ENCODE measurements at places on chromosomes 2 and 18.

- no peak for DNase-seq
These were observed 10.4 kb upstream of the ZDBF2 start for GRCh38 chr2:206263959-206264603.

GRCh38 chr2:224055101-224055500 is 16.0 kb upstream of the SERPINE2 start:
- no peak for DNase-seq

- no peak for DNase-seq
These were observed 266.4 kb downstream of the NAPG start for GRCh38 chr18:10792181-10792580.

DNA sequence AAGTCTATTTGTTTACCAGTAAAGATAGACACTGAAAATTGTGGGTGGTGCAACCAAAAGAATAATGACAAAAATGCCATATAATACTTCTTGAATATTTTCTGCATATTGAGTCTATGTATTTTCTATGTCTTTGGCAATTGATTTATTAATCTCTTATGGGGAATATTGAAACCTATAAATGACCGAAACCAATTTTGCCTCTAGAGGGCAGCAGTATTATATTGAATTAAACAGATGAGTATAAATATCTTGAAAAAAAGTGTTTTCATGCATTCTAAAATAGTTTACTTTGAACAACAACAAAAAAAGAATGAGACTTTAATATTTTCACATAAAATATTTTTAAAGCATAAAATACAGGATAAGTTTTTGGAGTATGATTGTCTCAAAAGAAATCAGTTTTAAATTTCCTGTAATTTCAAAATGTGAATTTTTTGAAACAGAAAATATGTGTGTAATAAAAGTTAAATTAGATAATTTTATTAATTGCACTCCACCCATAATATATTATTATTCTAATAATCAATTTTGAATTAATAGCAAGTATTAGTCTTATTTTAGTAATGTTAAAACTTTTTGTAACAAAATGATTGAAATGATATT is 49.9 kb upstream of the CALCRL start:
- DNase-seq, result no peak

GRCh38 chr2:63696496-63696895 is 107.7 kb downstream of the MDH1 start:
- no peak for DNase-seq

- DNase-seq, result no peak
These were observed 50.8 kb upstream of the FANCL start for GRCh38 chr2:58291726-58292438.

DNA sequence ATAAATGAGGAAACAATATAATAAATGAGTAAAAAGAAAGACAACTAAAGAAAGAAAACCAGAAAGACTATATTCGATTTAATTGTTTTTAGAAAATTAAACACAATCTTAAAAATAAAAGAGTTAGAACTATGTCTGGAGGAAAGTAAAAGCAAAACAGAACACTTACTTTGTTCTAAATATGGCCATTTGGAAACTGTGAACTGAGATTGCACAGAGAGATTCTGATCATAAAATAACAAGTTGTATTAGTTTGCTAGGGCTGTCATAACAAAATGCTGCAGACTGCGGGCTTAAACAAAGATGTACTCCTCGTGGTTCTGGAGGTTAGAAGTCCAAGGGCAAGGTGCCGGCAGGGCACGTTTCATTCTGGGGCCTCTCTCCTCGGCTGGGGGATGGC is 128.1 kb upstream of the AQP4 start:
- DNase-seq, result no peak

DNA sequence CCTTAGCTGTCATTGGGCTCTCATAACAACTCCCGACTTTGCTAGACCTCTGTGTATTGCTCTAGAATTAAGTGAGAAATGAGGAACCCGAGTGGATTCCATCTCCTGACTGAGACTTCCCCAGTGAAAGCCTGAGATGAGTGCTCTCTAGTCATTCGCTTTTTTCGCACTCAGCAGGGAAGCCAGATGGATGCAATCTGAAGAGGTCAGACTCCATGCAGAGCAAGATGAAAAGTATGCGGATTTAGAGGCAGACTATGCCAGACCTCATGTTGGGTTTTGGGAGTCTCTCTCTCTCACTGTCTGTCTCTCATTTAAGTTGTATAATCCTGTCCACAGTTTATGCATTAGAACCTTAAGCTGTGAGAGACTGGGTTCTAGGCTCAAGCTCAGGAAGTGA is 88.6 kb downstream of the SLC5A7 start:
- DNase-seq, result no peak

DNA sequence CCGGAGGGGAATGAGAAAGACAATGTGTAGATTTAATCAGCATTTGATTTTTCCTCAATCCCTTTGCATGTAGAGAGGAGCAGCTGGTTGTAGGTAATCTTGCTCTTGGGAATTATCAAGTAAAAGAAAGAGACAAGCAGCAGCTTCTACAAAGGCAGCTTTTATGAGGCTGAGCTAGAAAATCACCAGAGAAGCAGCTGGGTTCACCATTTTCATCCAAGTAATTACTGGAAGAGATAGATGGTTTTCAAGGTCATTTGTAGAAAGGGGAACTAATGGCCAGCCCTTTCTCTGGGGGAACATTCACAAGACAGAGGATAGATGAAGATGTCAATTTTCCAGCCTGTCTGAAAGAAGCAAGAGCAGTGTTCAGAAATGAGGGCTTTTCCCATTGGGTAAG is 113.0 kb downstream of the RND3 start:
- DNase-seq, result no peak

GRCh38 chr2:127950264-127950663 is 64.5 kb upstream of the AMMECR1L start:
- DNase-seq, result no peak

DNA sequence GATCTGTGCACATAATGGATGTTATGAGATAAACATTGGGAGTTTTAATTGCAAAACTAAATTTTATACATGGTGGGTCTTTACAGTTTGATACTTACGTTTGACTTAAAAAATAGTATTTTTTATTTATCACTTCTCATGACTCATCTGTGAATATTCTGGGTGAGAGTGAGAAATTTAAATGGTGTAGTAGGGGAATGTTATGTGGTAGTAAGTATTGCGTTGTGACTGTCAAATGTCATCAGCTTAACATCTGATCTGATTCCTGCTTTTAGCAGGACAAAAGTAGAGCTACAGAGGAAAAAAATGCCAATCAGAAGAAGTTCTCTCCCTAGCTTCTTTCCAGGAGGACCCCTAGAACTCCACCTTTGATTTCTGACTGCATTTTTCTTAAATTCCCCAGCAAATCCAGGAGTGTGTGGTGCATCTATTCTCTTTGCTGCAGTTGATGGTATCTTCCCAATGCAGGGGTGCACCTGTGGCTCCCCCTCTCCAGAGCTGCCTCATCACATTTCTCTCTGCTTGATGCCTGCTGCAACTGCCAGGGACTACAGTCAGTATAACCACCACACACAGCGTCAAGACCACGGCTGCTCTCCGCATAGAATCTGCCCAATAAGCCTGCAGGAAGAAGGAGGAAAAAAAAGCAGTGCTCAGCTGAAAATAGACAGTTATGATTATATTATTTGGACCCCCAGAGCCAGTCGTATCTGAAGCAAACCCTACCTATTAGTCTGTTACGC is 151.3 kb upstream of the THUMPD2 start:
- no peak for DNase-seq

GRCh38 chr2:239296020-239296932 is 104.5 kb downstream of the HDAC4 start:
- DNase-seq, result no peak

GRCh38 chr2:195652911-195653310 is 4.1 kb upstream of the SLC39A10 start:
- no peak for DNase-seq

DNA sequence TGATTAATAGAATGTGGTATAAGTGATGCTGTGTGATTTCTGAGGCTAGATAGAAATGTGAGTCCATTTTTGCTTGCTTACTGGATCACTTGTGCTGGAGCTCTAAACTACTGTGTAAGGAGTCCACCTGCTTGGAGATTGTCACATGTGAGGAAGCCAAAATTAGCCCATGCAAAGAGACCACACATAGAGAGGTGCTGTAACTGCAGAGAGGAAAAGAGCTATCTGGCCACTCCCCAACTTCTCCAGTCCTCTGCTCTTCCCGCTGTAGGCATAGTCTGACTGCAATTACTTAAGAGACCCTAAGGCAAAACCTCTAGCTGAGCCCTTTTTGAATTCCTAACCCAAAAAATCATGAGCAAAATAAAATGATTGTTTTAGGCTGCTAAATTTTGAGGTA is 120.6 kb upstream of the FBXO11 start:
- no peak for DNase-seq

DNA sequence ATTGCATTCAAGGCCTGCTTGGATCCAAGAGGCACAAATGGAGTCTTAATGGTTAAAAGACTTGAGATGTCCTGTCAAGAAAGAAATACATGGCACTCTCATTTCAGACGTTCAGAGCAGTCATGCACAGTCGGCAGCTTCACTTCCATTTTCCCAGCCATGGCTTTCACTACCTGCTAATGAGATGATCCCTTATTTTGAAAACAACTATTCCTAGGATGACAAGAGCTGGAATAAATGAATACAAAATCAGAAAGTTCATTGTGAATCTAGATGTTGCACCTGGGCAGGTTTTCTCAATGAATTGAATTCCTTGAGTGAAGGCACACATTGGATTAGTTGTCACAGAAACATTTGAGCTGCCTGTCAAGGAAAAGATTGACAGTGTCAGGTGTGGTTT is 25.7 kb downstream of the ABCG5 start:
- no peak for DNase-seq

DNA sequence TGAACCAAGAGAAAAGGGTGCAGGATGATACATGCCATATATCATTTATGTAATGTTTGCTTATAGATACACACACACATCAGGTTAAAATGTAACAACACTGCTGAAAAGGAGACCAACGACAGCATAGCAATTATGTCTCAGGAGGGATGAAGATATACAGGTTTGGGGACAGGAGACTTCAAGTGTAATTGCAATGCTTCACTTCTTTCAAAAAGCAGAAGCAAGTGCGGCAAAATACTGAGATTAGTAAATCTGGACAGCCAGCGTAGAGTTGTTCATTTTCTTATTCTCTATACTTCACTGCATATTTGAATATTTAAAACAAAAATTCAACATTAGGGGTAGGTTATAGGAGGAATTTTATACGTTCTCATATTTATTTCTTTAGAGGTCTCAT is 87.2 kb downstream of the L3MBTL4 start:
- DNase-seq, result no peak

DNA sequence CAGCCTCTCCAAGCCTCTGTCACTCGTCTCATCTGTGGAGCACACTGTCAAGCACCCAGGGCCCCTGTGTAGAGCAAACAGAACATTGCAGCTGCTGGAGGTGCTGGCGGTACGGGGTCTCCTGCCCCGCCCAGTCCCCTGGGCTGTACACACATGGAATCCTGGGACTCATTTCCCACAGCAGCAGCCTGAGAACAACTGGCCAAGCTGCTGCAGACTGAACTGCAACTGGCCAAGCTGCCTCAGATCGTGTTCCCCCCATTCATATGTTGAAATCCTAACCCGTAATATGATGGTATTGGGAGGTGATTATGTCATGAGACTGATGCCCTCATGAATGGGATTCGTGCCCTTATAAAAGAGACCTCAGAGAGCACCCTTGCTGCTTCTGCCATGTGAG is 130.5 kb downstream of the NCK2 start:
- no peak for DNase-seq

DNA sequence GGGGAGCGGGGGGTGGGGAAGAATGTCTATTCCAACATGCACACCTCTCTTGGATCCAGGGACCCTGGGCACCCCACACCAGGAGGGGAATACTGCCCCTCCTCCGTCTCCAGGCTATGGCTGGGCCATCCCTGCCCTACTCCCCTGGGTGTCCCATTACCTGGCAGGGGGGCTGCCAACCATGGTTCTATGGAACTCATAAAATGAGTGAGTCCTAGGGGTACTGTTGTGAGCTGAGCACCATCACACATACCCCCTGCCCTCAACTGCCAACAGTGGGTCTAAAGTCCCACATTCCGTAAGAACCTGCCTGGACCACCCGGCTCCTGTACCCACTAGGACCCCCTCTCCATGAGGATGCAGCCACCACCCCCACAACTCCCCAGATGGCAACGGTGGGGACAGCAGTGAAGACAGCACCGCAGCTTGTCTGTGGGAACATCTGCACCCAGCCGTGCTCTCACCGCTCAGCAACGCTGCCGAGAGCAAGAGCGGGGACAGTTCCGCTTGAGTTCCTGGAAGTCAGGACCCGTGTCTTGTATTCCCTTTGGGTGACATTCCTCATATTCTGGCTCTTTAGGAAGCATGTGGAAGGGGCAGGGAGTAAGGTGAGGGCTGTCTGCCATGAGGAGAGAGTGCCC is 41.5 kb downstream of the BIN1 start:
- no peak for DNase-seq

- no peak for DNase-seq
These were observed 52.5 kb downstream of the LRPPRC start for GRCh38 chr2:43943323-43943722.

- DNase-seq, result no peak
These were observed 82.3 kb upstream of the SPTBN1 start for GRCh38 chr2:54373855-54374254.

DNA sequence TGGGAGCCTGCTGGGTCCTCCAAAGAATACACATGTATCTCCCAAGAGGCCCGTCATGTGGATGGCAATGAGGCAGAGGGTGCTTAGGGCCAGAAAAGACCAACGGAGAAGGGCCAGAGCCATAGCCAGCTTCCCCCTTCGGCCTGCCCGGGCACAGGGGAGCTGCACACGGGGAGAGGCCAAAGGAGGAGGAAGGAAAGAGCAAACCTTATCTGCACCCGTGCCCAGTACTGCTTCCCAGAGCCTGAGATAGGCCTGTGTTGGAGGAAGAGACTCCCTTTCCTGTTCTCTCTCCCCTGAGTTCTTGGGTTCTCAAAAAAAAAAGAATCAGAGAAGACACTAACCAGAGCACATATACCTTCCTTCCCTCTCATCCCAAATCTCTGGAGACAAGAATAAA is 250.3 kb downstream of the ANAPC1 start:
- no peak for DNase-seq

- no peak for DNase-seq
These were observed 396.0 kb upstream of the RGPD4 start for GRCh38 chr2:107430596-107431266.

DNA sequence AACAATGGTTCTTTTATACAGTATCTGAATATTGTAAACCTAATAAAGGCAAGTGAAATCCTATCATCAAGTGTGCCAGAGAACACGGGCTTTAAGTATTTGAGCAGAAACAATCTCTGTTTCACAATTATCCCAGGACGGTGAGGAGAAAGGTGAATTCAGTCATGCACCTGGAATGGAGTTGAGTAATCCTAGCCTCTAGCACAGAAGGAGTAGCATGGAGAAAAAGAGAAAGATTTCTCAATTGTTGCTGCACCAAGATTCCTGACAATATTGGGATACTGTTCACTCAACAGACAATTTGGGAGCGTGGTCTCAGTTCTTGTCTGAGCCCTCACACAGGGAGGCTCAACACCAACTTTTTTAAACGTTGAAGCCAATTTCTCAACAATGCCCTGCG is 510.6 kb downstream of the SOX11 start:
- DNase-seq, result no peak

GRCh38 chr2:56682397-56682760 is 498.6 kb downstream of the CCDC85A start:
- DNase-seq, result no peak
